ENCODE measurements at places on chromosomes 4 and X. TPM values are rescaled to one million over a fixed set of nuclear protein-coding genes. Genes with fewer than 3 reads are reported as not detected.
A peak's percentile ranks its signal among the peaks of the same experiment; 100 is the strongest.

DNA sequence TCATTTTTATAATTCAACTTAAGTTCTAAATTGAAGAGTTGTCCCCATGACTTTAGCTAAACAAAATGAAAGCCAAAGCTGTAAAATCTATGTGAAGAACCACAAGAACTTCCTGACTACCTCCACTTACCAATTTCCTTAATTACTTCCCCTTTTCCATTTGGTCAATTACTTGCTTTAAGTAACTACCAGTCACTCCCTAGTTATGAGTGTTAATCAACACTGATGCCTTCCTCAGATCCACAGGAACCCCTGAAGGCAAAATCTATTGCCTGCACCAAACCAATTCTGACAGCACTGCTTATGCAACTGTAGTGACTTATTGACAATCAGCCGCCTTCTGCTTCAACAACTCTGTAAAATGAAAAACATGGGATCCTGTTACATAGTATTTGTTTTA, 10.5 kb downstream of the RBMX start:
- ATAC-seq = no peak

- no peak for ATAC-seq
Measured at GRCh38 chr4:84968925-84969324, 2.4 kb upstream of the WDFY3 start.

GRCh38 chrX:48493890-48494364, 14.9 kb upstream of the PORCN start:
- ATAC-seq = peak; percentile 34

- ATAC-seq = no peak
Measured at GRCh38 chr4:5825321-5826041, 67.4 kb downstream of the CRMP1 start.

DNA sequence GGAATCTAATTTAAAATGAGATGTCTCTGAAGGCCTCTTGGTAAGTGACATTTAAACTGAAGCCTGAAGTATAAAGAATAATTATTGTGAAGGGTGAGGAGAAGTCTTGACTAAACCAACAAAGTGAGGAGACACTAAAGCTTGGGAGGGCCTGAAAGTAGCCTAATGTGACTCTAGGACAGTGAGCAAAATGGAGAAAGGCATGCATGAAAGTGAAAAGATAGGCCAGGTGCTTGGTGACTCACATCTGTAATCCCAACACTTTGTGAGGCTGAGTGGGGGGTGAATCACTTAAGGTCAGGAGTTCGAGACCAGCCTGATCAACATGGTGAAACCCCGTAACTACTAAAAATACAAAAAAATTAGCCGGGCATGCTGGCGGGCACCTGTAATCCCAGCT, 46.9 kb upstream of the SMARCAD1 start:
- ATAC-seq = peak; percentile 59

DNA sequence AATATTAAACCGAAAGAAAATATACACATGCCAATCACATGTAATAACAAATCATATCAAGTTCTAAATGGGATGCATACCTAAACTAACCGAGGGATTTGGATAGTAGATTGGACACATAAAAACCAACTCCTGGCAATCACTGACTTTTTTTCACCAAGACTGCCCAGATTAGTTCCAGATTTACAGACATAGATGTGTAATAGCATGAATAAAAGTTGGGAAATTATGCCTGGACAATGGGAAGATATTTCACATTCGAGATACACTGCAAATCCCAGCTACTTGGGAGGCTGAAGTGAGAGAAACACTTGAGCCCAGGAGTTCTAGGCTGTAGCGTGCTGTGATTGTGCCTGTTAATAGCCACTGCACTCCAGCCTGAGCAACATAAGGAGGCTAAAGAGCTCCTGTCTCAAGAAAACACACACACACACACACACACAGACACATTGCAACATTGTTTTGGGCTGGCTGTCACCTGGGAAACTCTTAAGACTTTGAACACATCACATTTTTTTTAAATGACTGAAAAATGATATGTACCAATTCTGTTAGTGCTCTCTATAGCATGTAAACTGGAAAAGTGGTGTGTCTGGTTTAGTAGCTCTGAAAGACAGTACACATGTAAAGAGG, 5.7 kb downstream of the RAB40A start:
- no peak for ATAC-seq

- no peak for ATAC-seq
Measured at GRCh38 chr4:128241425-128241913, 46.1 kb downstream of the PGRMC2 start.

DNA sequence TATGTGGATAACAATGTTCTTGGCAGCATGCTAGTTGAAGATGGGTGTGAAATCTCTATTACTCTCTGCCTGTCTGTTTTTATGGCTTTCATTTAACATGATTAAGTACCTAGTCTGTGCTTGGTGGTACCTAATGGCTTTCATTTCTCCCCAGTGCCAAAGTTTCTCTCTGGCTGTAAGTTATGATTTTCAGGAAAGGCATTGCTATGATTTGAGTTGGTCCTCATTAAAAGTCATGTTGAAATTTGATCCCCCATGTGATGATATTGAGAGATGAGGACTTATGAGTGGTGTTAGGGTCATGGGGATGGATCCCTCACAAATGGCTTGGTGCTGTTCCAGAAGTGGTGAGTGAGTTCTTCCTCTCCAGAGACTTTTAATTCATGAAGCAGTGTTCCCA, 162.4 kb upstream of the IL15 start:
- no peak for ATAC-seq

DNA sequence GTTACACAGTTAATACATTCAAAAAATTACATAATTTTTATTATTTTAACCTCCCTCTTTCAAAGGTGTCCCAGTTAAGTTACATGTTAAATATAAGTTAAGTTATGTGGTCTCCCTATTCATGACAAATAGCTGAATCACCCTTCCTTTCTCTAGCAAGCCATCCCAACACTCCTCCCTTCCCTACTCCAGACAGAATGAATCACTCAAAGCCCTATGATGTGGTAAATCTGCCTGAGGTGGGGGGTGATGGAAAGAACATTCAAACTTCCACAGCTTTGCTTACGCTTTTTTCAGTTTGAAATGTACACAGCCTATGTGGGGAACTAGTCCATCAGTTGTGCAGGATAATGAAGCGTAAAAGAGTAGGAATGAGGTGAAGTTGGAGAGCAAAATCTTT, 90.2 kb downstream of the CXCL13 start:
- peak; percentile 24 for ATAC-seq

- no peak for ATAC-seq
Measured at GRCh38 chr4:92270908-92271307, 32.9 kb upstream of the GRID2 start.

DNA sequence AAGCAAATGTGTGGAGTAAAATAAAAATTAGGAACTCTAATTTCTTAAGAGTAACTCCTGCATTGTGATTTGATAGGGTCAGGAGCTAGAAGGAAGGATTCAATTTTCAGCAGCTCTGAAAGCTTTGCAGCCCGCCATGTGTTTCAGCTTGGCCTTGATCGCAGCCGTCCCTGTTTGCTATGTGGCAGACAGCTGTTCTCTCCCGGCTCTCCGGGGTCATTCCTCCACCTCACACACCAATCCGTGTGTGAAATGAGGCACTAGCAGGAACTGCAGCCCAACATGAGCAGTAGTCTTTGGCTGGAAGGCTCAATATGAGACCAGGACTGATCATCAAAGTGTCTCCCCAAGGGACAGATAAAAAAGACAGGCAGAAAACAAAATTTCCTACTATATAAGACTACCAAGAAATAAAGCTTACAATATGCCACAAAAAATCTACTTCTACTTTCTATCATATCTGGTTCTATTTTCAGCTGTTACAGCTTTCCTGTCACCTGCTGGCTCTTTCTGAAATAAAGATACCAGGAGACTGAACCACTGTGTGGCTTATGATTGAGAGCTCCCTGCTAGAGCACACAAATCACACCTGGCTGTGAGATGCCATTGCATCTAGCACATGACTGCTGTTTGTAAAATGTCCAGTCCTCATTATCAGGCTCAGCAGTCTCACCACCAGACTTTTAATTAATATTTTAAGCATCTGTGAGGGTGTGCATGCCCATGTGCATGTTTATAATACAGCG, 44.1 kb upstream of the SEC24B start:
- no peak for ATAC-seq

- peak; percentile 63 for ATAC-seq
Measured at GRCh38 chrX:104195013-104195412, 28.8 kb downstream of the FAM199X start.

DNA sequence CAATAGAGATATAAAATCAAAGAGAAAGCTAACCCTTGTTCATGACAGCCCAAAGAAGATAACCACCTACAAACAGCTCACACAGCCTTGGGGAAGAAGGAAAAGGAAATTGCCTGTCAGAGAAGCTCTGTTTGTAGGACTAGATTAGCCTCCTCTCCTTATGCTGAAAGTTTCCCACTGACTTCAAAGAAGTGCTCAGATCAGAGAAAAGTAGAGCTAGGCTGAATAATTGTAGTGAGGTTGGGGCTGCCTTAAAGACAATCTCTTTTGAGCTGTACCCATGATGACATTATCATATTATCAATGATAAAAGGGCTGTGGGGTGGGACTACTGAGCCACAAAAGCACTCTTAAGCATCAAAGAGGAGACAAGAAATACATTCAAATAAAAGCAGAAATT, 223.0 kb upstream of the GALNT7 start:
- no peak for ATAC-seq

- no peak for ATAC-seq
Measured at GRCh38 chr4:11765849-11766453, 337.3 kb upstream of the HS3ST1 start.

DNA sequence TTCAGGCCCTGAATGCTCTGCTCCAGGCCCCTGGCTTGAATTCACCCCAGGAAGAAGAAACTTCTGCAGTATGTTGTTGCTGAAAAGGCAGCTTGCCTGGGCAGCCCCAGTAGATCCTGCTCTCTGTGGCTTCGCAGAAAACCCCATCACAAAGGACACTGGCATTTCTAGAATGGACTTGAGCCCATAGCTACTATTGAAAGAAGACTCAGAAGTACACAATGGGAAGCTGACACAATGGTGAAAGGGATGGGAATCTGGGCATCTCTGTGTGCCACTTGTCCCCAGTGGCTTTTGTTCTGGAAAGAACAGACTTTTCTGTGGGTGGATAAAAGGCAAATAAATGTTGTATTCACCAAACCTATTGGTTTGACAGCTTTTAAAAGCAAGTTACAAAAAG, 67.4 kb upstream of the SCML1 start:
- no peak for ATAC-seq

DNA sequence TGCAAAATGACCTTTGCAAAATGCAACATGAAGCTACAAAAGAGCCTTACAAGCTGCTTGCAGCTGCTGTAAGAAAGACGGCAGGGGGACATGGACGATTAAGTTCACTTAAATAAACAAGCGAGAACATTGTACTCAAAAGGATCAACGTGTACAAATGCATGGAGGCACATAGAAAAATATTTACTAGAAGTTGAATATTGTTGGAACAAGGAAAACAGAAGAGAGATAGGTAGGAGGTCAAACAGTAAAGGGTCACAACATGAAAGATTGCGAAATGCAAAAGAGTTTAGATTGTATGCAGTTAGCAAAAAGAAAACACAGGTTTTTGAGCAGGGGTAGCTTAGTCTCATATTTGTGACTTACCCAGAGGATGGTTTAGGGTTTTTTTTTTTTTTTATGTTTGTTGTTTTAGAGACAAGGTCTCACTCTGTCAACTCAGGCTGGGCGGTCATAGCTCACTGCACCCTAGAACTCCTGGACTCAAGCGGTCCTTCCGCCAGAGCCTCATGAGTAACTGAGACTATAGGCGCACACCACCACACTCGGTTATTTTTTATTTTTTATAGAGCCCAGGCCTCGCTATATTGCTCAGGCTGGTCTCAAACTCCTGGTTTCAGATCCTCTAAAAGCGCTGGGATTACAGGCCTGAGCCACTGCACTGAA, 1.4 kb upstream of the PHF8 start:
- ATAC-seq = no peak

DNA sequence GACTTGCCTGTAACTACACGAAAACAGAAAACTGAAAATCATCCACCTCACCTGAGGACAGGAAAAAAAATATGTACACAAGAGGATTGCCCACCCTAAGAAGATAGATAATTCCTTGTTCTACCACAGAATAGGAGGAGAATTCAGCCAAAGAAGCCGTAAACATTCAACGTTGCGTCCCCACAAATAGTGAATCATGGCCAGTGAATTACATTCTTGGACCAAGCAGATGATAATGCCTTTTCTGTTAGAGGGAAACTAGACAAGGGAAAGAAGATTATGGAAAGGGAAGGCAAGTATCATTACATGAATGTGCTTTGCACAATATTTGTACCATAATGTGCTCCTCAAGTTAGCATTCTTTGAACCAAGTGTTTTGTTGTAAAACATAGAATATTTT, 95.5 kb upstream of the C1QTNF7 start:
- ATAC-seq = no peak

ESX1 gene
- not detected for total RNA-seq

AWAT2 gene
- not detected for total RNA-seq

ATP2B3 gene
- not detected for total RNA-seq

TIMM17B gene
- total RNA-seq = 66.3 TPM

BEND4 gene
- 0.32 TPM for total RNA-seq

VGLL1 gene
- total RNA-seq = not detected

TMEM150C gene
- not detected for total RNA-seq

NLRP2B gene
- total RNA-seq = not detected

CLCN4 gene
- total RNA-seq = not detected

TRPC5OS gene
- not detected for total RNA-seq

IQSEC2 gene
- total RNA-seq = 0.56 TPM

NPNT gene
- not detected for total RNA-seq

SORCS2 gene
- total RNA-seq = 0.04 TPM

TRIM61 gene
- total RNA-seq = 1.1 TPM

HPSE gene
- total RNA-seq = 13.7 TPM

MAGIX gene
- total RNA-seq = 3.7 TPM

CLDN22 gene
- not detected for total RNA-seq

CPLX1 gene
- total RNA-seq = 3.6 TPM

ZAR1 gene
- total RNA-seq = not detected
